ENCODE measurements at places on chromosomes 5 and 9.

DNA sequence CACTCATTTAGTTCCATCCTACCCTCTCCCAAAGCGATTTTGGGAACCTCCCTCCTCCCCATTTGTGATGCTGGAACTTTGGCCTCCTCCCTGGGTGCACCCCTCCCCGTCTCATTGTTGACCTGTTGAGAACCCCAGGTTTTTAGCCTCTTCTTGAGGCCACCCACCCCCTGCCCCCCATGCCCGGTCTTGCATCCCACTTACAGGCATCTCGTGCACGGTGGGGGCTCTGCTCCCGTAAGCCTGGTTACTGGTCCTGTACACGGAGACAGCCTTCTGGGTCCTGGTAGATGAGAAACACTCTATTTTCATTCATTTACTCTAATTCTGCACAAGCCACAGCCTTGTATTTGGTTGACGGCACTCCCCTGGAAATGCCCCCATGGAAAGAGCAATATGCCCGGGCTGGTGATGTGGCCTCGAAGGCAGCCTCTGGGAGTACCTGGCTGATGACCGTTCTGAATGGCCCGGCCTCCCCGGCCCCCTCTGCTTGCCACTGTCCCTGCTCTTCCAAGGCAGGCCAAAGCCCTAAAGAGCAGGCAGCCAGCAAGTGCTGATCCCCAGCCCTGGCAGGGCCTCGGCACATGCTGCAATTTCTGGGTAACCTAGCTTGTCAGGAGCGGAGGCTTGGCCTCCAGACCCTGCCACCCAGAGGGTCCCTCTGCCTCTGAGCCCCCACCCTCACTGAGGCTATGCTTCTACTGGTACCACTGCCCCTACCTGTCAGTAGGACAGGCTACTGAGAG, 1.9 kb upstream of the MRPS2 start:
- no peak for DNase-seq

DNA sequence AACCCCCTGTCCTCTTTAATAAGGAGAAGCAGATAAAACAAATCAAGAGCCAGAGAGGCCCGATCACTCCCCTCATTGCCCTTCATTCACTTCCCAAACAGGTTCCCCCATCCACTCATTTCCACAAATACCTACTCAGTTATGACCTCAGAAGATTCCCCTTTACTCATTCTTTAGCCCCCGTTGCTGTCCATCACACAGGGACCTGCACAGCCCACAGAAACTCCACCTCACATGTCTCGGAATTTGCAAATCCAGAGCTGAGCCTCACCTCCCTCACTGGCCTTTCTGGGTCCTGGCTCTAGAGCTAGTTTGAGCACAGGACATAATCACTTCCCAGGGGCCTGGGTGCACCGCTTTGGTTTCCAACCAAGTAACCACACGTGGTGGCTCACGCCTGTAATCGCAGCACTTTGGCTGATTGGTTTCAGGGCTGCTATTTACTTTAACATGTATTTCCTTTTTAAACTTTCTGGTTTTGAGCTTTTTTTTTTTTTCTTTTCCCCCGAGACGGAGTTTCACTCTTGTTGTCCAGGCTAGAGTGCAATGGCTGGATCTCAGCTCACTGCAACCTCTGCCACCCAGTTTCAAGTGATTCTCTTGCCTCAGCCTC, 17.8 kb downstream of the ATP6V0E1 start:
- no peak for DNase-seq

GRCh38 chr5:81409896-81410295, 16.0 kb upstream of the ACOT12 start:
- DNase-seq = no peak

DNA sequence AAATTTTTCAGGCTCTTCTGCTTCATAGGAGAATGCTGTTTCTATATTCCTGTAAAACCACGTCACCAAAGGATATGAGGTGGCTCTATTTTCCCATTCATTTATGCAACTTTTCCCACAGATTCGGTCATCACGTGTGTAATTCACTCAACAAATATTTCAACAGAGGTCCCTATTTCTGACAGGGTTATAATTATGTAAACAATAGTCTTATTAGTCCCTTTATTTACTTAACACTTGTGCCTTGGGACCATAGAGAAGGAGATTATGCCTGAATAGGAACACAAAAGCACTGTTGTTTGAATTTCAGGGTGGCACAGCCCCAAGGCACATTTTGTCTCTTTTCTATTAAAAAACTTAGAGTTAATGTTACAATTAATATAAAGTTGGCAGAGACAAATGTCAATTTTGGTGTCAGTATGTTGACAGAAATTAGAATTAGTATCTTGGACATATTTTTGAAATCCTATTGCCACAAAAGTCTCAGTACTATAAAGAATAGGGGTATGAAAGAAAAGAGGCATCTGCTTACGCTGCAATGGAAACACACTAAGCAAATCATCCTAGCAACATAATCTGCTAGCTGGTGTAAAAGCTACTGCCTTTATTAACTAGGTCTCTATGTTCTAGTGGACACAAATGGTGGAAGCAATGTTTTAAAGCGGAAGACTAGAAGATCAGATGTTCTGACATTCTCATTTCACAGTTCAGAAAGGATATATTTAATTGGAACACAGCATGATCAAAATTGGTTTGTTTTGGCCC, 229.1 kb upstream of the TBCA start:
- DNase-seq = peak; percentile 66

GRCh38 chr5:5191906-5192305, 51.8 kb downstream of the ADAMTS16 start:
- DNase-seq = no peak

DNA sequence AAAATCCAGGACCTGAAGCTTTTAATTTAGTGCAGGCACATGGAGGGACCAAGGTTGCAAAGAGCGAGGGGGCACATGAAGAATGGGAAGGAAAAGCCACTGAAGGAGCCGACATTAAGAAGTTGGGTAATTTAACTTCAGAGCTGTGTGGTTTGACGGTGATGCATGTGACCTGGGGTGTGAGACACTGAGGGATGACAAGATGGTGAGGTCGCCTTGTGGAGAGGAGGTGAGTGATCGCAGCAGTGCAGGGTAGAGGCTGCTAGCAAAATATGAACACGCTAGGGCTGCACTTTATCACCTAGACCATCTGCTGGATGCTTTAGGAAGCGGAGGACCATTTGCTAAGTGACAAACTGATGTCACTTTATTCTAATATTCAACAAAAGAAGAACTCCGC, 339.0 kb upstream of the KIF2A start:
- peak; percentile 26 for DNase-seq

- DNase-seq = no peak
Observed at GRCh38 chr5:107294211-107294550, 376.6 kb downstream of the EFNA5 start.

DNA sequence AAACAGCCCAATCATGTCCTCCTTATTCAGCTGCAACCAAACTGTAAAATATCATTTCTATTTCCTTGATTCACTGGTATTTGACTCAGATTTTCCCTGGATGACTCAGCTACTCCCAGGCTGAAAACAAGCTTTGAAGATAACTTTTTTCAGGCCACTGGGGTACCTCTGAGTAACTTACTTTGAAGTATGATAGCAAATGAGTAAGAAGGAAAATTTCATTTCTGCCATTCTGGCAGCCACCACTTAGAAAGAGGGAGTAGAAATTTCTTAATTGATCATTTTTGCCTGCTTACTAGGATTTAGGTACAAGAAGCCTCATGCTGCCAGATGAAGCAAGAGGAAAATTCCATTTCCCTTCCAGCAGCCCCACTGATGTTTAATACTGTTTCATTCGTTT, 247.4 kb downstream of the PRELID2 start:
- DNase-seq = peak; percentile 87

DNA sequence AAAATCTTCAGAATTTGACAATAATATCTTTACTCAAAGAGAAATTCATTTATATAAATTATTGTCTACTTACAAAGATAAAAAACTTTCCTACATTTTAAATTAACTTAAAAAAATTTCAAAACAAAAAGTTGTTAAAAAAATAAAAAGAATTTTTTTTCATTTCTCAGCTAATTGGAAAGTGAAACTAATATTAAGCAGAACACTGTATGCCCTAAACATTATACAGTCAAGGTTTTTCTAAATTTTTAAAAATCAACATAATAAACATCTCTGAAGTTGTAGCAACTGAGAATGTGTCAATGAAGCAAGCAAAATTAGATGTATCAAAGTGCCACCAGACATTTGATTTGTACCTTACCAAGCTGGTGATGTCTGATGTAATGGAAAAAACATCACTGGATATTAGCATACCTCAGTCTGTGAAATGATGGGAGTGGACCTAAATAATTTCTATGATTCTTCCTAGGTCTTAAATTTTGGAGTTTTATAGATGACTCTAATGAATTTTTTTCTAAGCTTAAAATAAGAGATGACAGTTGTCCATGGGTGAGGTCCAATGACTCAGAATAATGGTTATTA, 290.1 kb downstream of the ADAMTS6 start:
- DNase-seq = peak; percentile 34

GRCh38 chr5:159103086-159103485, 3.4 kb upstream of the EBF1 start:
- DNase-seq = no peak

DNA sequence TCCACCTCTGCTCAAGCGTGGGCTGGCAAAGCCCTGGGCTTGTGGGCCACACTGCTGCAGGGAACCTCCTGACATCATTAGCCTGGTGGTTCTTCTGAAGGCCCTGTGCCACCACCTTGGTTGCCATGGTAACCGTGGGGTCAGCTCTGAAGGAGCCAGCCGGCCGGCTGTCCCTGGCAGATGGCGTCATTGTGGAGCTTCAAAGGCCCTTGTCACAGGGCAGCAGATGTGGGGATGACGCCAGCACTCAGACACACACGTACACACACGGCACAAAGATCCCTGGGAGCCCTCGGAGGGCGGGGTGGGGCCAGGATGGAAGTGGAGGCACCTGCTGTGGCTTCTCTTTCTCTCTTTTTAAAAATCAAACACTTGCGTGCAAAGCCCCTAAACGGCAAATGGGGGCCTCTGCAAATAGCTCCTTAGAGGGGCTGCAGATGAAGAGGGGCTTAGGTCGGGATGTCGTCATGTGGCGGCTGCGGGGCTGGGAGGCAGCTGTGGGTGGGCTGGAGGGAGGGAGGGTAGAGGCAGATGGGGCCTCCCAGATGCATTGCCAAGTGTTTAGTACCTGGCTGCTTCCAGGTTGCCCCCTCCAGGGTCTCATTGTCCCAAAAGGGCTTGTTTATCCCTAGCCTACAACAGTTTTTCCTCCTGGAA, 19.5 kb upstream of the RPL26L1 start:
- no peak for DNase-seq

GRCh38 chr9:136400038-136400834, at the start of gene SNAPC4:
TSS of gene SNAPC4 (minus strand) at chr9:136400170. CDS start at chr9:136398428, 1,742 bp downstream.
- peak; percentile 83 for DNase-seq

- DNase-seq = no peak
Observed at GRCh38 chr5:133977161-133977787, 8.8 kb upstream of the C5orf15 start.

DNA sequence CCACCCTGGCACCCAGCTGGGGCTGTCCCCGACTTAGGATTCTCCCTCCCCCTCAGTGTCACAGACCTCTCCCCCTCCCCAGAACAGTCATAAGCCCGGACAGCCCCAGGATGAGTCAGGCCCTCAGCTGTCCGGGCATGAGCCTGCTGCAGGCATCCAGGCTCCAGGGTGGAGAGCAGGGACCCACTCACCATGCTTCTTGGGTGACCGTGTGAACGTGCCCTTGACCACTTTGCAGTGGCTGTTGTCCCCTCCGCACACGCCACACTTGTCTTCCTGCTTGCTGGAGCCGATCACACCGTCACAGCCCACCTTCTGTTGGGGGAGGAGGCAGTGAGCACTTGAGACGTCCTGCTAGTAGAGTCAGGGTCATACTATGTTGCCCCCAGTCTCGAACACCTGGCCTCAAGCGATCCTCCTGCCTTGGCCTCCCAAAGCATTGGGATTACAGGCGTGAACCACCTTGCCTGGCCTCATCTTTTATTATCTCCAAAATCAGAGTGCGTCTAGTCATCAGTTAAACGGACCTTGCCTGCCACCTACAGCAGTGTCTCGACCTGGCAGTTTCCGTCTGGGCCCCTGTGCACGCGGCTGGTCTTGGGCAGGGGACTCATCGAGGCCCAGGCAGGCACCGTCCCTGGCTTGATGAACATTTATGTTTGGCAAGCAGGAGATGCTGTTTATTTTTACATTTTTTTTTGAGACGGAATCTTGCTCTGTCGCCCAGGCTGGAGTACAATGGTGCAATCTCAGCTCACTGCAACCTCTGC, 72.6 kb downstream of the ZNF354C start:
- peak; percentile 17 for DNase-seq

- peak; percentile 27 for DNase-seq
Observed at GRCh38 chr9:134236001-134236421, 71.6 kb upstream of the RNU6ATAC start.

- DNase-seq = no peak
Observed at GRCh38 chr9:113368982-113369854, 7.6 kb downstream of the HDHD3 start.

- no peak for DNase-seq
Observed at GRCh38 chr9:96021551-96022444, 146.3 kb downstream of the ERCC6L2 start.

- no peak for DNase-seq
Observed at GRCh38 chr5:62083247-62083646, 222.8 kb upstream of the KIF2A start.

DNA sequence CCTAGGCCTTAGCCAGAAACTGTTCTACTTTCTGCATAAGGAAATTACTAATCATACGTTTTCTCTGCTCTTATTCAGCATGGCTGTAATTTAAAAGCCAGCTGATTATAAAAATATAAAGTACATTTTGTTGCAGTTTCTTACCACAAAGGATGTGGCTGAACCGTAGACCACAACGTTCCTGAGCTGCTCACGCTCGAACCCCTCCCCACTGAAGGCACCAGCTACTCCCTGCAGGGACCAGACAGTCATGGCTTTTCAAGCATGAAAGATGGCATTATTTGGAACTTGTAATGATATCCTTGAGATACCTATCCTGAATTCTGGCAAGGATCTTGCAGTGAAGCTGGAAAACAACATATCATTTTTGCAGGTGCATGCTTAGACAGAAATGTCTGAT, 91.8 kb upstream of the DMRT1 start:
- peak; percentile 40 for DNase-seq

GRCh38 chr9:7320139-7320538, 479.4 kb downstream of the DMAC1 start:
- peak; percentile 95 for DNase-seq

DNA sequence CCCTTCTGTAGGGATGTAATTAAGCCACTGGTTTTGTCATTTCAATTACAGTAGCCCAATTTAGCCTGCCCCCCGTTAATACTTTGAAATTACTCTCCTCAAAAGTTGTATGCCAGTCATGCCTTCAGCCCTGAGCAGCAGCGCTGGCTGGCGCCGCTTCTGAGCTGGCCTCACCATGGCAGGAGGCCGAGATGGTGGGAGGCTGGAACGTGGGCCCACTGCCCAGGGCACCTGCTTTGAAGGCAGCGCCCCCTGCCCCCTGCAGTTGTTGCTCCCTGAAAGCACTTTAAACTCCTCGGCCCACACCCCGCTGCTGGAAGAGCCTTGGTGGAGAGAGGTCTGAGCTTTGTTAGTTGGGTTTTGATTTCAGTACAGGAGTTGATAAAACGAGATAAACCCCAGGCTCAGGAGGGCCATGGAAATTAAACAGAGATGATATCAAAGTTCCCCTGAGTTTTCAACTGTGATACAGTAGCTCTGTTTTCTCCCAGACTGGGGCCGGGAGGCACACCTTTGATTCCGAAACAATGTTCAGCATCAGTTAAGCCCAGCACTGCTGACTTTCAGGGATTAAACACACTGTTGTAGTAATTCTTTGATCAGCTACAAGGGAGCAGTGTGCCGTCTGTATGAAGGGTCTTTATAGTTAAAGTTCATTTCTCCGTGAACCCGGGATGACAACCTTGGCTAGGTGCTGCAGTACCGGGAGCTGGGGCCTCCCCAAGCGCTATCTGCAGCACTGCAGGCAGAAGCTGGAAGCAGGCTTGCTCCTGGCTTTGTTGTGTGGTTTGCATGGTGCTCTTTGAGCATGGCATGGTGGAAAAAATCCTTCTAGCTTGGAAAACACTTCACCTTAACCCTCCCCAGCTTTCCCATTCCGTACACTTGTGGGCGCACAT, 9.5 kb downstream of the MVB12B start:
- no peak for DNase-seq

All from EL (cell line).